ENCODE measurements at places on chromosomes 3 and 15.

DNA sequence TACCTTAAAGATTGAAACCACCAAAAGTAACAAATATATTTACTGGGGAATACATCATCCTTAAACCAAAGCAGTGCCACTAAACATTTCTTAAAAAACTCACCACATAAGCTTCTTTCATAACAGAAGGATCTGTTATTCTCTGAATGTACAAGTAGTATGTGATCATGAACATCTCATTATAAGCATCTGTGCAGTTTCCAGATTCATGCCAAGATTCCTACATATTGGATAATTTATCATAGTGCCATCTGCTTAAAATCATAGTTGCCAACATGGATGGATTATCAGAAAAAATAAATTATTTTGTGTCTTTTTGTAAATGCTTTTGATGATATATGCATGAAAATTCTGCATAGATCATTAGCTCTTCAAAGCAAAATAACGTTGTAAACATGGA lies 21.8 kb upstream of the BCHE start:
- DNase-seq = no peak

- no peak for DNase-seq
Measured at GRCh38 chr15:25775317-25775912, 87.7 kb downstream of the ATP10A start.

- no peak for DNase-seq
Measured at GRCh38 chr15:72197460-72198355, at the start of gene GRAMD2A. TSS of gene GRAMD2A (minus strand) at chr15:72197787.

DNA sequence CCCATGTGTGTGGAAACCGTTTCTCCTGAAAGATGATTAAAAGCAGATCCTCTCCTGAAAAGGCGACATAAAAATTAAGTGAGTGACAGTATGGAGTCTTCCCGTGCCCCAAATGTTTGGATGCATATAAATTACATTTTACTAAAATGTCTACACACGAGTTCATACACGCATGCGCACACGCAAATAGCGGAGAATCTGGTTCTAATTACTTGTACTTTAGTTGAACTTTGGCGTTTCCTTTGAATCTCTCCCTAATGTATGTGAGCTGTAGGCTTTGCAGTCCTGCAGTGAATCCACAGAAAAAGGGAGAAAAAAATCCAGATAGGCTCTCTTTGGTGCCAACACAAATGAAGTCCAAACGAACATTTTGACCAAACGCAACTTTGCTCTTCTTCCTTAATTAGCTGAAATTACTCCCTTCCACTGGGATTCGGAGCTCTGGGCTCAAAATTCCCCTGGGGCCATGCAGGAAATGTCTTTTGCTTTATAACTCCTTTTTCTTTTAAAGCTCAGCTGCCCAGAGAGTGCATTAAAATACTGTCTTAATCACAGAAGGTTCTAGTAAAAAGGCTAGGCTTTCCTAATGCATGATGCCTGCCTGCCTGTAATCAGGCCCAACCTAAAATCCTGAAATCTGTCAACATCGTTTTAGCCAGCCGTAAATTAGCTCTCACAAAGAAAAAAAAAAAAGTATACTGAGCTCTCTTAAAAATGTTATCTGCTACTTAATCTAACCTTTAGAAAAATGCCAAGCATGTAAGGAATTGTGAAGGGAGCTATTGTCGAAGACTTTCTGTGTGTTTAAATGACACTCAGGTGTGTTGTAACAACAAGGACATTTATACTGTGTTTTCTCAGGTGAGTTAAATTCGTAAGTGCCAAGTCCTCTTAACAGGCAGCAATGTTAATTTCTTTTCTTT lies 26.2 kb downstream of the RARB start:
- no peak for DNase-seq

Measured in cerebellar nuclear complex (tissue), 1 donor.